ENCODE measurements at places on chromosomes 7 and 10.
A peak's percentile ranks its signal among the peaks of the same experiment; 100 is the strongest.

- DNase-seq: no peak
Observed at GRCh38 chr7:77266291-77266794, 66.7 kb upstream of the FGL2 start.

GRCh38 chr10:131943021-131943814 lies 38.5 kb downstream of the BNIP3 start:
- peak; percentile 64 for DNase-seq

DNA sequence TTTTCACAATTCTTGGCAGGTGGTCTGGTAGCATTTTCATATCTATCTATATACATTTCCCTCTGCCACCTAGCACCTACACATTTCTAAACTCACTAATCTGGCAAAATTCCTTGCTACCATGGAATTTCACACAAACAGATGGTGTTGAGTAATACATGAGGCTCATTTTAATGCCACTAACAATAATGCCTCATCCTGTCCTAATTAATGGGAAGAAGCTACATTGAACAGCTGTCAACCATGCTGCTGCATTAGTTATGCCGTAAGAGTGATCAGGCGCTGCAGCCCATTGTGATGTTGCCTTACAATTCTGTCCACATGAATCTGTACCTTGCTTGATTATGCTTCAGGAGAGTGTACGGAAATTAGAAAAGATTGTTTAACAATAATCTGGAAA lies 23.2 kb downstream of the COL1A2 start:
- no peak for DNase-seq

GRCh38 chr7:149067869-149068268 lies 22.6 kb downstream of the ZNF786 start:
- DNase-seq: no peak

DNA sequence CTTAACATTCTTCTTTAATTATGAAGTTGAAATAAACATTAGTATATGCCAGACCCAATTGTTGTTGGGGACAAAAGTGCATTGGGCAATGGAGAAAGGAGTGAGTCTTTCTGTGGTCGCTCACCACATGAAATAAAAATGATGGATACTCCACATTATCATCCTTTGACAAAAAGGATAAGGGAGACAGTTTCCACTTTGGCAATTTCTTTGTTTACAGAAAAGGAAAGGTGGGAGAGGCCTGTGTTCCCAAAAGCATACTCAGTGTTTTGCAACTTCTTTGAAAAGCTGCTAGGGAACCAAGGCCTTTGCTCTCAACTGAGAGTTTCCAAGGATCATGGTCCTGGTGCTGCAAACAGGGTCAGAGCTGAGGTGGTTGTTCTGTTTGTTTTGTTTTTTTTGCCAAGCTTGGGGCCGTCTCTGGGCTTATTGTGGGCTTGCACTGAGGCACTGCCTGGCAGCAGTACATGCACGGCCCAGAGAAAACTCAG lies 341.9 kb downstream of the TNS3 start:
- no peak for DNase-seq

- no peak for DNase-seq
Observed at GRCh38 chr7:627661-628401, 98.7 kb upstream of the DNAAF5 start.

DNA sequence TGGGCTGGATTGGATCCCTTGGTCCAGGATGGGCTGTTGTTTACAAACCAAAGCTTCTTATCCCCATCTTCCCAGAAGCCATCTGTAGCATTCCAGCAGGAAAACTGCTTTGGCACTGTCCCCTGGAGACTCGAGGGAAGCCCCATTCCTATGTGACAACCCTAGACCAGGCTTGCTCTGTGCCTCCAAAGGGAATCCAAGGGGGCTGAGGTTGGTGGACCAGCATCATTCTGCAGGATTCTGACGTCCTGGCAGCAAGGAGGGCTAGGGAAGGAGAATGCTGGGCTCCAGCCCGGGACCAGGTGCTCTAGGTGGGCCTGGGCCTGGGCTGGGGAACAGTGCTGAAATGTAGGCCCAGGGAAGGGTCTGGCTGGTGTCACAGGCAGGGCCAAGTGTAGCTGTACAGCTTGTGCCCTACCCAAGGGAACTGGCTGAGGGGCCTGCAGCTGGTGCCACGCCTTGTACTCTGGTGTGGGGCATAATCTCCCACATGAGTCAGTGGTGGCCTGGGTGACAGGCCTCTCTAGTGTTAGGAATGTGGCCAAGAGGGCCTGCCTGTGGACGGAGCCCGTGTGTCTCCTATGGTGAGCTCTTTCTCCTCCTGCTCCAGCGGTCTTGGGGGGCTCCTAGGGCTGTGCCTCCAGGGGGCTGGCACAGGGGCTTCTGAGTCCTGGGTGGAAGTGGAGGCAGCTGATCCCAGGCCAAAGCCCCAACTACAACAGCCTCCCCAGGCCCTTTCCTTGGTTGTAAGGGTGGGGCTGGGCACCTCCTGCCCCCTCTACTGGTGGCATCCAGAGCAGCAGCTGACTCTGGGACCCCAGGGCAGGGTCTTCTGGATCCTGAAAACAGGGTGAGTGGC lies 25.2 kb downstream of the TRIM8 start:
- DNase-seq: no peak

- DNase-seq: no peak
Observed at GRCh38 chr7:55128693-55129394, 110.0 kb downstream of the EGFR start.

DNA sequence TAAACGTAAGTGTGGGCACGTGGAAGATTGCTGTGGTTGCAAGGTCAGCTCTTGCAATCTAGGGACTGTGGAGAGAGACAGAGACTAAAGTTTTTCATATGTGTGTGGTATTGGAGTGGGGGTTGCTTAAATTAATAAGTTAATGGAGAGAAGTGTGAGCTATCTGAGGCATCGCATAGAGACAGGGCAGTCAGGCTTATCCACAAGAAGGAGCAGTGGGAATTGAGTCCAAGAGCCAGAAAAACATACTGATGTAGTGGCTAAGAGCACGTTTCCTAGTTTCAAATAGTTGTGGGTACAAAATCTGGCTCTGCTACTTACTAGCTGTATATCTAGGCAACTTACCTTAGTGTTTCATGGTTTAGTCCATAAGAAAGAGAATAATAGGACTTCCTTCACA lies 65.8 kb downstream of the SORCS3 start:
- no peak for DNase-seq

DNA sequence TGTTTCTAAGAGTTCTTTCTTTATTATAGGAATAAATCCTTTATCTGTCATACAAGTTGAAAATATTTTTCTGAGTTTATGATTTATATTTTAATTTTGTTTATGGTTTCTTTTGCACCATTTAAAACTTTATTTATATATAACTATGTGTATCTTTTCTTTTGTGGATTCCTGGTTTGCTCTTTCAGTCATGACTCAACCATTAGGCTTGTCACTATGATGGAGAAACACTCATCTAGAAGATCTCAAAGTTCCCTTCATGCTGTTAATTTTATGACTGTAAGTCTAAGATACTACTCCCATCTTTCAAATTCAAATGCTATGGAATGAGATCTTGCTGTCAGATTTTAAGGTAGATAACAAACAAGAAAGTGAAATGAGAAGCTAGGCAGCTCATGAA lies 199.5 kb downstream of the INHBA start:
- no peak for DNase-seq

GRCh38 chr10:118753331-118754228 lies 1.2 kb downstream of the CACUL1 start:
- DNase-seq: no peak

DNA sequence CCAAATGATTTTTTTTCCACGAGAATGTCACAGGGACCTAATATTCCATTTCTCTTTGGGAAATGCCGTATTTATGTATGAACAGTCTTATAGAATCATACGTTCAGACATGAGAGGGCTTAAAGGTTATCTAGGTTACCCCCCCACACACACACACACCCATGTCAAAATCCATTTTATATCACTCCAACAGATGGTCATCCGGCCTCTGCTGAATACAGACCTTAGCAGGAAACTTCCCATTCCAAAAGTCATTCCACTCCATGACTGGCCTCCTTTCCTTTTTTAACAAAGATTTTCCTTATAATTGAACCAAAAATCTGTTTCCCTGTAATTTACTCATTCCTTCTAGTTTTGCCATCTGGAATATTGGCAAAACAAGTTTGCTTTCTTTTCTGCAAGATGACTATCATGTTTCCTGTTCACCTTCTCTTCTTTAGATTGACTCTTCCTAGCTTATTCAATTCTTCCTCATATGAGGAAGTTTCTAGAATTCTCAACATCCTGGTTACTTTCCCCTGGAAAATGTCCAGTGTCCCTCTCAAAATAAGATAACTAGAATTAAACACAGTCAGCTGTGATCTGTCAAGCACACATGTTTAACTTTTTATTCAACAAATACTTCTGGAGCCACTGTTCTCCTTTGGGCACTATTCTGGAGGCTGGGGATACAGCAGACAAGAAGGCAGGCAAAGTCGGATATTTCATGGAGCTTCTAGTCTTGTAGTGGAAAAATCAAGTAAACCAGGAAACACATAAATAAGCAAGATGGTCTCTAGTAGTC lies 276.5 kb upstream of the LRGUK start:
- no peak for DNase-seq

DNA sequence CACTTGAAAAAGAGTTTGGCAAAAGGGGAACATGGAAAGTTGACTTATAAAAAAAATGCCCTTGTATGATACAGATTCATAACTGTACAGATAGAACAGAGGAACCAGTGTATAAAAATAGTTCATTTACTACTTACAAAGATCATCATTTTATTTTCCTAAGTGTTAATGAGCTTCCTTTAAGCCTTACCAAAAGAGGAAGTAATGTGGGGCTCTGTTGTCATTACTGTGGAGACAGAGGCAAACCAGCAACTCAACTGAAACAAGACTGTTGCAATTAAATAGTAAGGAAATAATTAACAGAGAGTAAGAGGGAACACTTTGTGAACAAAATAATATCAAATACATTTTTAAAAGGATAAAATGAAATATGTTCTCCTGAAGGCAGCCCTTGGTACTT lies 526.2 kb upstream of the ADARB2 start:
- no peak for DNase-seq

GRCh38 chr10:72275351-72276012 lies 1.8 kb downstream of the DDIT4 start:
- DNase-seq: no peak

- DNase-seq: no peak
Observed at GRCh38 chr10:72108830-72109635, 20.7 kb upstream of the SPOCK2 start.

GRCh38 chr10:130432271-130432670 lies 296.1 kb downstream of the GLRX3 start:
- peak; percentile 26 for DNase-seq

GRCh38 chr10:79445977-79446757 lies 743 bp upstream of the ZCCHC24 start:
- peak; percentile 91 for DNase-seq

DNA sequence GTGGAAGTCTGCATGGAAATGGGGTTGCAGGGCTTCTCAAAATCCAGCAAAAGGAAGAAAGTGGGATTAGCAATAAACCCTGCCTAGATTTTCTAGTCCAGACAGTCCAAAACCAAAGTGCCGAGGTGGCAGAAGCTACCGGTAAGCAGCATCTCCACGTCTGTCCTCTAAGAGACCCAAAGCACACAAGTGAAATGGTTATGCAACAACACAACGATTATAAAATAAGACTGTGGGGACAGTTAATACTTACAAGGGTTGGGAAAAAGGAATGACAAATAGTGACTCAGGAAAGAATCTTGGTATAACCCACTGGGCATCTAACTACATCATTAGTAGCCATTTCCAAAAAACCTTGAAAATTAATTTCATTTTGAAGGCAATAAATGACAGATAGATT lies 24.7 kb downstream of the CREB3L2 start:
- no peak for DNase-seq

- DNase-seq: no peak
Observed at GRCh38 chr7:12066004-12066403, 145.1 kb upstream of the TMEM106B start.

- no peak for DNase-seq
Observed at GRCh38 chr7:14576578-14576977, 326.0 kb downstream of the DGKB start.

DNA sequence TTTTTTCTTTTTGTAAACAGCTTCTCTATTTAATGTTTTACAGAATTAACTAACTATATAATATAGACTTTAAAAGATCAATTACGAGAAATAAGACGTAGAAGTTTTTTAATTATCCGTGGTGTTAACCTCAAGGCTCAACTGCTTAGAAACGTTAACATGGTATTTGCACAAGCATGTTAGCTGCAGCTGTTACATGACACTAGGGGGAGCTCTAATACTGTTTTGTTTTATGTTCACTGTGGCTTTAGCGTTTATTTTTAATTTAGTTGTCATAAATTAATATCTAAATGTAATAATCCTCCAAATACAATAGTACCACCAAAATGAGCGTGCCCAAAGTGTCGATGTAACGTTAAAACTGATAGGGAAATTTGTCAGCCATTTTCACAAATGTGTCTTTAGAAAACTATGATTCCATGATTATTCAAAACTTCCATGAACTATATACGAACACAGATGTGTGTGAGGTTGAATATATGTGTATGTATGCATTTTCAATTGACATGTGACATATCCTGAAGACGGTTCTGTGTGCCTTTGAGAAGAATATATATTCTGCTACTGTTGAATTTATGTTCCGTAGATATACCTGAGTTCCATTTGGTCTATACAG lies 828.8 kb upstream of the MBL2 start:
- no peak for DNase-seq

- no peak for DNase-seq
Observed at GRCh38 chr10:70557876-70558275, 44.7 kb downstream of the PRF1 start.

Measured in mesenteric fat pad (tissue), 1 donor.